ENCODE measurements at places on chromosomes 12 and 14.

GRCh38 chr12:122161682-122162081, 12.3 kb downstream of the IL31 start:
- DNase-seq = no peak

DNA sequence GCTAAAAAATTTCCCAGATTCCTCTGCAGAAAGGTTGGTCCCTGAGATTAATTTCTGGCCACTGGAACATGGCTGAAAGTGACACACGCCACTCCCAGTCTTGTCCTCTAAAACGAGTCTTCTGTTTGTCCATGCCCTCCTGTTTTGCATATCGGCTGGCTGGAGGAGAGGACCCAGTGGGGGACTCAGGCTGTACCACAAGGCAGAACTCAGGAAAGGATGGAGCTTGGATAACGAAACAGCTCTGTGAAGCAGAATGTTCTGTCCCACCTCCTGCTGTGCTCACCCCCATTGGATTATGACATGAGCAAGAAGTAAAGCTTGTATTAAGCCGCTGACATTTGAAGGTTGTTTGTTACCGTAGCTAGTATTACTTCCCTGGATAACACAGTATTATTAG, 856.2 kb downstream of the BCL11B start:
- DNase-seq = no peak

DNA sequence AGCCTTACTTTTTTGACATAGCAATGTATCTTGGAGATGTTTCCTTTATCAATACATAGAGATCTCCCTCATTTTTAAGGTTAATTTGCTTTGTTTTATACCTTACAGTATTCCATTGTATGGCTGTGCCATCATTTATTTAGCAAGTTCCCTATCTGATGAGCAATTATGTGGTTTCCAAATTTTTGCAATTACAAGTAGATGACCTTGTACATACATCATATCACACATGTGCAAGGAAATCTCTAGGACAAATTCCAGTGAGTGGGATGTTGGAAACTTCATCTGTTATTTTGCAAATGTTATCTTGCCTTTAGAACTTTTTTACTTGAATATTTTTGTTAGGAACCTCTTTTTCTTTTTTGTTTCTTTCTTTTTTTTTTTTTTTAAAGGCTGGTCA, 49.7 kb downstream of the DRAM1 start:
- DNase-seq = no peak

- DNase-seq = peak; percentile 79
These were observed 17.5 kb downstream of the RAD51B start for GRCh38 chr14:67837011-67837624.

GRCh38 chr12:116201908-116202307, 75.6 kb downstream of the MED13L start:
- no peak for DNase-seq

DNA sequence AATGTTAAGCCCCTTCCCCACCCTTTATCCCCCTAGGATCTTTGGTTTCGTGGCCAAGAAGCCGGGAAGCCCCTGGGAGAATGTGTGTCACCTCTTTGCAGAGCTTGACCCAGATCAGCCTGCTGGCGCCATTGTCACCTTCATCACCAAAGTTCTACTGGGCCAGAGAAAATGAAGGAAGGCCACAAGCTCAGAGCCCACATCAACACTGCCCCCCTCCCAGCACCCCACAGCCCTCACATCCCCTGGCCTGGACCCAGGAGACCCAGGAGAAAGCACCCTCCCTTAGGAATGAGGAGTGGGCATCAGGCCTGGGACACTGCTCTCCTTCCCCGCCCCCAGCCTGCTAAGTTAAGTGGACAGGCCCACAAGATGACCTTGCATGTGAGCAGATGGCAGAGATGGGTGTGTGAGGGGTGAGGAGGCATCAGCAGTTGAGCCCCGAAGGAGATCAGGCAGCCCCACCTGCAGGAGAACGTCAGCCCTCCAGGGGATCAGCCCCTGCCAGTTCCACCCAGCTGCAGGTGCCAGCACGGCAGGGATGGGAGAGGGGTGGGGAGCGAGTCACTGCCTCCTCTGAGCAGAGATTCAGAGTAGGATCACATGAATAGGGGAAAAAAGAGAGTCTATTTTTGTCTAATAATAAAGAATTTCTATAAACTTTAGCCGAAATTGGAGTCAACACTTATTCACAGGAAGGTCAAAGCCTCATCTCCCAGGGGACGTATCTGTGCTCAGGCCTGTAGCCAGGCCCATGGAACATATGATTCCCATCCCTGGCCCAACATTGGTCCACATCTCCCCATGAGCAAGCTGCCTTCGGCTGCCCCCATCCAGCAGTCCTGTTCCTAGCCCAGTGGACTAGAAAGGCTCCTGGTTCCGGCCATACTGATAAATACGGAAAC, 14.1 kb downstream of the TNS2 start:
- DNase-seq = no peak

- no peak for DNase-seq
These were observed 71.4 kb downstream of the RIC8B start for GRCh38 chr12:106845902-106846301.

DNA sequence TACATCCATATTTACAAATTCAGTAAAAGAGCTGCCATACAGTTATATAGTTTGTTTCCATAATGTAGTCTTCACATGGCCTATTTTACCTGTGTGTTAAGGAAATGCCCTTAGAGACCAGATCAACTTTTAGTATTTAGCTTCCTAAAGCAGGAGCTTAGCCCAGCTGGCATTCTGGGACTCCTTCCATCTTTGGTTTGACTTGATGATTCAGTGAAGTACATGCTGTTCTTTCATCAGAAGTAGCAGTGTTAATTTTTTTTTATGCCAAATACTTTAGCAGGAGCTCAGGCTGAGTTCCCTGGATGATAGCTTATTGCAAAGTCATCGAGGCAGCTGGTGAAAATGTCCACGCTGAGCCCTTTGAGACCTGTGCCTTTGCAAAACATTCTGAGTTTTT, 101.0 kb downstream of the FOXG1 start:
- DNase-seq = no peak

DNA sequence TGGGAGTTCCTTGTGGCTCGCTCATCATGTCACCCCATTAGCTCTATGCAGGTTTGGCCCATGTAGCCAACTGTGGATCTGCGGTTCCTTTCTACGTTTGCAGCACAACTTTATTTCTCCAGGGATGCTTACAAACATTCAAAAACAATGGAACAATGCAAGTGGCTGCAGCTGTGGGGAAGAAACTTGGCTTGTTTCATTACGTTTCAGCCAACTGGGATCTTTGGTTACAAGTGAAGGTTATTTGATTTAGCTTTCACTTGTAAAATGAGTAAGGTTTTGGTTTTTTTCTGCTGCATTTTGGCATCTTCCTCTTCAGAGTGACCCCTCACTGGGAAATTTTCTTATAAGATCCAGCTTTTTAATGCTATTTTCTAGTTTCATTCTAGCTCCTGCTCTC, 105.9 kb downstream of the PLXNC1 start:
- DNase-seq = no peak

All from renal cortical epithelial cell (primary cell).